ENCODE measurements at places on chromosomes 4 and X.

- DNase-seq = no peak
Measured at GRCh38 chr4:57494821-57495220, 384.6 kb upstream of the IGFBP7 start.

DNA sequence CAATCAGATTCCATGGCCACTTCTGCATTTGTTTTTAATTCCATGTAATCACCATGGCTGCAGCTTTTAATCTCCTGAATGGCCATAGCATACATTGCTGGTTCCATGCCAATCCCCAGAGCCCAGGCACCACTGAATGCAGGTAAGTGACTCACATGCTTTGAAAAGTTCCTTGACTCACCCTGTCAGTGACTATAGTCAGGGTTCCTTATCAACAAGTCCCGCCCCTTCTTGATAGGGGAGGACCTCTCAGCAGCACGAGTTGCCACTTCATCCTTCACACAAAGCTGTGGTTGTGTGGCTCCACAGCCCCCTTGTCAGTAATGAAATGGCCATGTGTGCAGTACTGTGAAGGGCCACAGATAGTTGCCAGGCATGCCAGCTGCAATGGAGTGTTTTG, 516.6 kb downstream of the PPARGC1A start:
- DNase-seq = peak; percentile 100

GRCh38 chr4:78155616-78156105, 98.5 kb downstream of the FRAS1 start:
- peak; percentile 24 for DNase-seq

DNA sequence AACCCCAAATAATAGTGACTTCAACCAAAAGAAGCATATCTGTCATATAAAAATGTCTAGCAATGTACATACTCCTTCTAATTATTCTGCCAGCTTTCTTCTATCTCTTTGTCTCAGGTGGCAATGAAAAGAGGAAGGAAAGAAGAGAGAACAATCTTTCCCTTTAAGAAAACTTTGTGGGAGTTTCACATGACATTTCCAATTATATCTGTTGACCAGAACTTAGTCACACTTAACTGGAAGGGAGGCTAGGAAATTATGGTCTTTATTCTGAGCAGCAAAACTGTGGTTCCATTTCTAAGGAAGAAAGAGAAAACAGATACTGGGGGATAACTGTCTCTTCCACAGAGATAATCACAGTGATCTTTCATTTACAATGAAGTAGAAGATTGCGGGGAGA, 12.9 kb upstream of the MAOA start:
- DNase-seq = no peak

DNA sequence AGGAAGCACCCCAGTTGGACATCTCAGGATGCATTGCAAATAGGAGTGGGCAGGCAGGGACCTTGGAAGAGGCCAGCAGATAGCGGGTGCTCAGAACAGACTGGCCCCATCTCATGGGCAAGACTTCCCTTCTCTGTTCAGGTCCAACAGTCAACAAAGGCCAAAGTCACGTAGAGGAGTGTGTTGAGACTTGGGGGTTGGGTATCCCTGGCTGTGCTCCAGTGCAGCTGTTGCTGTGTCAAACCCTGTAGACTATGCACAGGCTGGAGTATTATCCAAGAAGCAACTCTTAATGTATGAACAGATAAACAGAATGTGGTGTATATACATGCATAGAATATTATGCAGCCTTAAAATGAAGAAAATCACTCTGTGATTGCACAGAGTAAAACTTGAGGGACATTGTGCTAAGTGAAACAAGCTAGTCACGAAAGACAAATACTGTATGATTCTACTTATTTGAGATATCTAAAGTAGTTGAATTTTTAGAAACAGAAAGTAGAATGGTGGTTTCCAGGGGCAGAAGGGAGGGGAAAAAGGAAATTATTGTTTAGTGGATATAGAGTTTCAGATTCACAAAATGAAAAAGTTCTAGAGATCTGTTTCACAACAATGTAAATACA, 192.1 kb upstream of the LCORL start:
- no peak for DNase-seq

DNA sequence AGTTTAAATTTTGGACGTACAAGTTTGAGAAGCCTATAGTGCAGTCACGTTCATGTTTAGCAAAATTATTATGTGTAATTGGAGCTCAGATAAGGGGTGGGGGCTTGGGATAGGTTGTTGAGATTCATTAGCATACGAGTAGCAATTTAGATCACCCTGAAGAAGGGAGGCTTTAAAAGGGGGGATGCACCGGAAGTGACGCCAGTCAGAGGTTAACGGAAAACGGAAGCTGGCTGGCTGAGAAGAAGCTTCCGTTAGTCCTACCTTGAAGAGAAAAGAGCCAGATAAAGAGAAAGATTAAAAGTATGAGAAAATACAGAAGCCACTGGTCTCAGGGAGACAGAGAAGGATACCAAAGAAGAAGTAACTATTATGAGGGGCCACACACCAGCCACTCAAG, 1.1 kb upstream of the NXT2 start:
- DNase-seq = no peak

GRCh38 chr4:187084701-187085100, 361.0 kb upstream of the FAT1 start:
- DNase-seq = no peak

DNA sequence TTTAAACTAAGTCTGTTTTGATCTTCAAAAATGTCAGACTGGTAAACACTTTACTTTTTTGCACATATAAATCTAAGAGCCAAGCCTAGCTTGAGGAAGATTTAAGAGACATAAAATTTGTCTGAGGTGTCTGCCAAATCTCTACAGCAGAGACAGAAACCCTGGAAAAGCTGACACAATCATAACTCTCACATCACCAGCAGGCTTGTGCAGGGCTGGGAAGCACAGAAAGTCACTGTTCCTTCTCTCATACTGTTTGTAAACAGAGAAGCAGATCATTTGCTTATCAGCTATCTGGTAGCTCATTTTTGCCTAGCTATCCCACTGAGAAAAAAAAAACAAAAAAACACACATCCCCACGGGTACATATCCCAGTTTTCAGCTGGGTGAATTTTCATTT, 7.0 kb downstream of the ENOX2 start:
- no peak for DNase-seq

- no peak for DNase-seq
Measured at GRCh38 chr4:176339936-176340761, 20.4 kb downstream of the SPCS3 start.

DNA sequence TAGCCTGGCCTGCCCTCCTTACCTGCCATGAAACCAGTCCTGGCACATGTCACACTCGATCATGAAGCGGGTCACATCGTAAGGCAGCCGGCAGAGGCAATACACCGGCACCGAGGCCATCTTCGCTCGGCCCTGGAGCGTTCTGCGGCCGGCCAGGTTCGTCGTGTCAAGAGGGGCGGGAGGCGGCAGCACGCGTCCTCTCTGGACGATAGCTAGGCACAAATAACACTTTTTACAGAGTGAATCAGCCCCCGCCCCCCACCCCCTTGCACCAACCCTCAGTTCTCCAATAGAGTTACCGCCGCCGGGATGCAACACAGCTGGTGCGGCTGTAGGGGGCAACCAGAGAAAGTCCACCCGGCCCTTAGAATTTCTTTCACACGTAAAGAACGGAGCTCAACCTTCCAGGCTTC, 1.7 kb downstream of the PHF8 start:
- DNase-seq = peak; percentile 4

DNA sequence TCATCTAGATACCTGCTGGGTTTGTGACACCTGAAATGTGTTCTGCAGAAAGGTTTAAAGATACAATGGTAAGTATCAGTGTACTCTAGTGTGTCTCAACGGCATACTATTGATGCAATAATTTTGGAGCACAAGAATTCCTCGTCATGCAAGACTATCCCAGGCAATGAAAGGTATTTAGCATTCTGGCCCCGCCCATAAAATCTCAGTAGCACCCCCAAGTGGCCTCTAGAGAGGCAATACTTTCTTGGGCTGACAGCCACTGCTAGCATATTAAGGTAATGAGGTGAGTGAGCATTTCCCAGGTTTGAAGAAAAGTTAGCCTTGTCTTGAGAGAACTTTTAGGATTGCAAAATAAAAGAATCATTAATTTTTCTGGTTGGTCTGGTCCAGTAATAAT, 24.0 kb downstream of the TAB3 start:
- no peak for DNase-seq

DNA sequence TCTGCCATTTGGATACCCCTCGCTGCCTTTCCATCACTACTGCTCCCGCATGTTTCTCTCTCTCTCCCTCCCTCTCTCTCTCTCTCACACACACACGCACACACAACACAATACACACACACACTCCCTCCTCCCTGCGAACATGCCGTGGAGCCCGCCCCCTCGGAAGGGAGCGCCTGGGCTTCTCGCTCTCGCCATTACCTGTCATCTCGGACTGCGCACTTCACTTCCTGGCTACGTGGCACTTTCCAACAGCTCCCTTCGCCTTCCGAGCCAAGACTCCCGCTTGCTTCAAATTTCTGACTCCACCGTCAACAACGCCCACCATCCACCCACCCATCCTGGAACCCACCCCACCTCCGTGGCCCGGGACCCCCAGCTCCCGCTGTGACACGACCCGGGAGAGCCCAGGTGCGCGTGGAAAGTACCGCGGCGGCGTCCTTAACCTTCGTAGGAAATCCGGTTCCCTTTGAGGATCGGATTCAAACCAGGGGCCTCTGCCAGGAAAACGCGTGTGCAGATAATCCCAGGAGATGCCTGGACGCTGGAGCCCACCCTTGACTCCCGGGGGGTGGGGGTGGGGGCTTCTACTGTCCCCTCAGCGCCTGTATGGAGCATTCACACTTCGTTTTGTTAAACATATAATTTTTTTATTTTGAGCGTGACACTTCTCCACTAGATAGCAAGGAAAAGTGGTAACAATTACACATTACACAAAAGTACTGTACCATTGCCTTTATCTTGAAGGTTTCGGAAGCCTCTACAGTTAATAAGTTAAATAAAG, 12.5 kb downstream of the ARX start:
- DNase-seq = no peak

- no peak for DNase-seq
Measured at GRCh38 chr4:173319696-173320095, 14.5 kb downstream of the HMGB2 start.

GRCh38 chr4:176734461-176734860, 58.3 kb downstream of the VEGFC start:
- DNase-seq = no peak

DNA sequence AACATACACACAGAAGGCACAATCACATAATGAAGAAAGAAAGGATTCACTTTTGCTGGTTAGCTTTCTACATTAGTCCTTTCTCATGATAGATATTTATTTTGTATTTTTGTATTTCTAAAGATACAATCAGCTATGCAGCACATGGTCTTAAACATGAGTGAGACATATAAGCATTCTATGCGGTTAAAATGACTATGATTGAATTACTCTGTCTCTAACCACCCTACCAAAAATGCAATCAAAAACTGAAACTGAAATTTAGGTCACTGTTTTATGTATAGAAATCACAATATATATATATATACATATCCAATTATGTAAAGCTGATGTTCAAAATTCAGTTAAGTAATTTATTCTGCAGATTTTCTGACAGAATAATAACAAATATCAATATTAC, 21.9 kb downstream of the CXXC4 start:
- DNase-seq = no peak

GRCh38 chr4:146650034-146650433, 11.3 kb downstream of the POU4F2 start:
- no peak for DNase-seq

DNA sequence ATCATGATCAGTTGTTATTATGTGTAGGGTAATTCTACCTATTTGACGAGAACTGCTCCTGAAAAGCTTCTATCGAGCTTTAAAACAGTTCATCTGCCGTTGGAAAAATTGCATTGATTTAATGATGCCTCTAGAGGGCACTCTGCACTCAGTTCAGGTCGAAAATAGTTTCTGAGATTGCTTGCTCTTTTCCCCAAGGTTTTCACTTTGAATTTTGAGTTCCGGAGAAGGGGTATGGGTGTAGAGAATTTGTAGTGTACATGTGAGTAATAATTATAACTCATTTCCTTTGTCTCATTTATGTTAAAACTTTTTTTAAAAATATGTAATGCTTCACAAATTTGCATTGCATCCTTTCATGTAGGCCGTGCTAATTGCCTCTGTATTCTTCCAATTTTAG, 28.4 kb upstream of the TNIP3 start:
- no peak for DNase-seq

DNA sequence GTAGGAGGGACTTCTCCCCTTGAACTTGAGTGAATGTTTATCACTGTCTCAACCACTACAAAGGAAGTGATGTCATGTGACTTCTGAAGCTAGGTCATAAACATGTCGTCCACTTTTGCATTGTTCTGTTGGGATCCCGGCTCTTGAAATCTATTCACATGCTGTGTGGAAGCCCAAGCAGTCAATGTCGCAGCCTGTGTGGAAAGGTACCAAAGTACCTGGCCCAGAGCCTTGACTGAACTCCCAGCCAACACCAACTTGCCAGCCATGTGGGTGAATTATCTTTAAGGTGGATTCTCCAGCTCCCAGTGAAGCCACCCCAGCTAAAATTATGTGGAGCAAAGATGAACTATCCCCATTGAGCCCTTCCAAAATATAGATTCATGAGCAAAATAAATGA, 85.0 kb upstream of the USP38 start:
- no peak for DNase-seq

DNA sequence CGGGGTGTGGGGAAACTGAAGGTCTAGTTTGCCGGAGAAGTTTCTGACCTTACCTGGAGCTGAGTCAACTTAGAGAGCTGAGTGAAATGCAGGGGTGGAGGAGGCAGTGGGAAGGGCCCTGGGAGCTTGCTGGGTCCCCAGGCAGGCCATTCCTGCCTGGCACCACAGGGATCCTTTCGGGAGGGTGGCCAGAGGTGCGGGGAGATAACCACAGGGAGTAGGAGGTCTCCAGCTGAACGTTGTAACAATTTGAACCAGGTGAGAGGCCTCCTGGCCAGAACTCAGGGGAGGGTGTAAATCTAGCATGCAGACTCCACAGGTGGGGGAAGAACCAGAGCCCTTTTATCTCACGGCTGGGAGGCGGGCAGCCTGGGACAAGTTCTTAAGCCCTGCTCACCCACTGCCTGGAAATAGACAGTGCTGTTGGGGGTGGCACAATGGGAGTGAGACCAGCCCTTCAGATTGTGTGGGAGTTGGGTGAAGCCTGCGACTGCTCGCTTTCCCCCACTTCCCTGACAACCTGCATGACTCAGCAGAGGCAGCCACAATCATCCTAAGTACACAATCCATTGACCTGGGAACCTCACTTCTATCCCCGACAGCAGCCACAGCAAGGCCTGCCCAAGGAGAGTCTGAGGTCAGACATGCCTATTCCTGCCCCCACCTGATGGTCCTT, 247.4 kb downstream of the ADGRA3 start:
- no peak for DNase-seq

GRCh38 chrX:38304010-38304409, 23.3 kb downstream of the RPGR start:
- DNase-seq = no peak

- no peak for DNase-seq
Measured at GRCh38 chr4:155694100-155694785, 27.6 kb downstream of the GUCY1A1 start.
